ENCODE measurements at places on chromosomes 4 and X. TPM values are rescaled to one million over a fixed set of nuclear protein-coding genes. Genes with fewer than 3 reads are reported as not detected.

The GLRA3 gene
- total RNA-seq, result not detected

The RHOH gene
- 0.65 TPM for total RNA-seq

The PPP4R3C gene
- total RNA-seq, result not detected

The SPINK2 gene
- total RNA-seq, result not detected

The FGF16 gene
- total RNA-seq, result 0.88 TPM

The CXorf66 gene
- not detected for total RNA-seq

The MAGEA10 gene
- total RNA-seq, result not detected

The PRSS12 gene
- 0.17 TPM for total RNA-seq

The NDP gene
- not detected for total RNA-seq

The DMRTC1 gene
- not detected for total RNA-seq

The TMEM255A gene
- not detected for total RNA-seq

The SPIN2A gene
- total RNA-seq, result 0.17 TPM

The CXCL1 gene
- 11.4 TPM for total RNA-seq

The CT45A2 gene
- total RNA-seq, result not detected

The SPATA4 gene
- not detected for total RNA-seq

The SSX2 gene
- total RNA-seq, result not detected

The PCDH10 gene
- total RNA-seq, result 0.14 TPM

The BMX gene
- 208 TPM for total RNA-seq

The RPS6KA3 gene
- 182 TPM for total RNA-seq

The NWD2 gene
- total RNA-seq, result not detected

The CTAG2 gene
- total RNA-seq, result not detected

The HTN1 gene
- not detected for total RNA-seq

The GSX2 gene
- total RNA-seq, result not detected

The MAP7D2 gene
- total RNA-seq, result 0.17 TPM

The GPRASP1 gene
- 2.6 TPM for total RNA-seq

The PLK4 gene
- total RNA-seq, result 25.7 TPM
